ENCODE measurements at places on chromosomes 3 and 15. TPM values are rescaled to one million over a fixed set of nuclear protein-coding genes. Genes with fewer than 3 reads are reported as not detected.

DNA sequence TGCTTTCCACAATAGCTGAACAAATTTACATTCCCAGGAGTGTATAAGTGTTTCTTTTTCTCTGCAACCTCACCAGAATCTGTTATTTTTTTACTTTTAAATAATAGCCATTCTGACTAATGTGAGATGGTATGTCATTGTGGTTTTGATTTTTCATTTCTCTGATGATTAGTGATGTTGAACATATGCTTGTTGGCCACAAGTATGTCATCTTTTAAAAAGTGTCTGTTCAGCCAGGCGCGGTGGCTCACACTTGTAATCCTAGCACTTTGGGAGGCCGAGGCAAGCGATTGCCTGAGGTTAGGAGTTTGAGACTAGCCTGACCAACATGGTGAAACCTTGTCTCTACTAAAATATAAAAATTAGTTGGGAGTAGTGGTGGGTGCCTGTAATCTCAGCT lies 619.3 kb downstream of the SI start:
- DNase-seq = no peak

- peak; percentile 52 for DNase-seq
Observed at GRCh38 chr3:97910931-97911351, 61.3 kb downstream of the RIOX2 start.

DNA sequence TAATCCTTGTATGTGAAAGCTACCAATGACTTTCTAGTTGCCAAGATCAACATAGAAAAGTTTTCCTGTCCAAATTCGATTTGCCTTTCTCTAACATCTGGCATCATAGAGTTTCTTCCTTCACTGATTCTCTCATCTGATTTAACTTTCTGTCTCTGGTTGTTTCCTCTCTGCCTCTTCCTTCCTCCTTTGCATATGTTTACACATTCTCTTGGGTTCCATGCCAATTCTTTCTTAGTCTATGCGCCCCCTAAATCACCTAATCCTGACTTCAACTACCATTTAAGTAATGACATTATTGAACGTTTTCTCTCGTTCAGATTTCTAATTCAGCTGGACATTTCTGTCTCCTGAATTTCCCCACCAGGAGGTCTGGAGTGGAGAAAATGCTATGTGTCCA lies 561.9 kb upstream of the TGFBR2 start:
- DNase-seq = no peak

DNA sequence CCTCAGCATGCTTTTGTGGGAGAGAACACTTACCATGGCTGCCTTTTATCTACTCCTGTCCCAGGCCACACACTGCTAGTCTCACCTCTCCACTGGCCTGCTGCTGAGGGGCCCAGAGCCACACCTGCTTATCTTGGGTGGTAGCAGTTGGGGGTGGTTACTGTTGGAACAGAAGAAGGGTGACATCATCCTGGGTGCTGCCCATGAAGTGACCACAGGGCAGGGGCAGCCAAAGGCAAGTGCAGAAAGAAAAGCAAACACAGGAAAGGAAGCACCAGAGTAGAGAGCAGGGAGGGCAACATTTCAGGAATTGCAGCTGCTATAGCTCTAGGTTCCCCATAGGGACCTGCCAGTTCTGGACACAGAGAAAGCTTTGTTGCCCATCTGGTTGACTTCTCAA lies 345.2 kb downstream of the VPS13C start:
- no peak for DNase-seq

DNA sequence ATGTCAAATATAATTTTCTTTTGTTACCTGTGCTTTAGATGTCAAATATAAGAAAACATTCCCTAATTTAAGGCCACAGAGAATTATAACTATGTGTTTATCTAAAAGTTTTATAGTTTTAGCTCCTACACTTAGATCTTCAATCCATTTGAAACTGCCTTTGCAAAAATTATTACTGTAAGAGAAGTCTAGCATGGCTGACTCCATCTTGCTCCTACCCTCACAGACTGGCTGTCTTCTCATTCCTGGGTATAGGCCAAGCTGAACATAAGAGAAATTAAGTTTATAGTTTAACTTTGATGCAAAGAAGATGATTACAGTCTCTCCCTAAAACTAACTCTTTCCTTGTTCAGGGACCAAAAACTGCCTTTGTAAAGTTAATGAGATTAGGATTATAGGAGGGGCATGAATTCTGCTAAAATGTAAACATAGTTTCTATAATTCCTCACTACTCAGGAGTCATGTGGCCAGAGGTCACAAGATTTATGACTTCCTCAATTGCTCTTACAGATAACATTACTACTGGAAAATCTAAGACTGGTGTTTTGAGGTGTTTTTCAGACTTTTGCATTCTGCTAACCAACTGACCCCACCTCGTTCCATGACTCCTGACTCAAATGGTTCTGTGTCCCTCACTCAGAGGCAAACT lies 184.0 kb downstream of the BCHE start:
- no peak for DNase-seq

GRCh38 chr3:117518364-117518763 lies 808.8 kb downstream of the TUSC7 start:
- no peak for DNase-seq

DNA sequence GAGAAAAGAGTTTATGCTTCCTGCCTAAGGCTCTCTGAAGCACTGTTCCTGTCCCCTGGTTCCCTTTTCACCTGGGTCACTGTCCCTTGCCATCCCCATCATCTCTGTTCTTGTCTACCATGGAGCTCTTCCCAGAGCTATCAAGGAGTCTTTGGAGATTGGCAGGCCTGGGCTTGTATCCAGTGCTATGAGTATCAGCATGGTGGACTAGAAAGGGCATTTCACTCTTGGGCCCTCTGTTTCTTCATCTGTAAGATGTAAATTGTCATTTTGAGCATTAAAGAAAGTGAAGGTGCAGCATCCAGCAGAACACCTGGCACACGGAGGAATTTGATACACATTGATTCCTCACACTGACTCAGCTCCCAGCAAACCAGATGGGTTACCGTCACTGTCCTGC lies 388.2 kb downstream of the CACNA2D3 start:
- DNase-seq = no peak

DNA sequence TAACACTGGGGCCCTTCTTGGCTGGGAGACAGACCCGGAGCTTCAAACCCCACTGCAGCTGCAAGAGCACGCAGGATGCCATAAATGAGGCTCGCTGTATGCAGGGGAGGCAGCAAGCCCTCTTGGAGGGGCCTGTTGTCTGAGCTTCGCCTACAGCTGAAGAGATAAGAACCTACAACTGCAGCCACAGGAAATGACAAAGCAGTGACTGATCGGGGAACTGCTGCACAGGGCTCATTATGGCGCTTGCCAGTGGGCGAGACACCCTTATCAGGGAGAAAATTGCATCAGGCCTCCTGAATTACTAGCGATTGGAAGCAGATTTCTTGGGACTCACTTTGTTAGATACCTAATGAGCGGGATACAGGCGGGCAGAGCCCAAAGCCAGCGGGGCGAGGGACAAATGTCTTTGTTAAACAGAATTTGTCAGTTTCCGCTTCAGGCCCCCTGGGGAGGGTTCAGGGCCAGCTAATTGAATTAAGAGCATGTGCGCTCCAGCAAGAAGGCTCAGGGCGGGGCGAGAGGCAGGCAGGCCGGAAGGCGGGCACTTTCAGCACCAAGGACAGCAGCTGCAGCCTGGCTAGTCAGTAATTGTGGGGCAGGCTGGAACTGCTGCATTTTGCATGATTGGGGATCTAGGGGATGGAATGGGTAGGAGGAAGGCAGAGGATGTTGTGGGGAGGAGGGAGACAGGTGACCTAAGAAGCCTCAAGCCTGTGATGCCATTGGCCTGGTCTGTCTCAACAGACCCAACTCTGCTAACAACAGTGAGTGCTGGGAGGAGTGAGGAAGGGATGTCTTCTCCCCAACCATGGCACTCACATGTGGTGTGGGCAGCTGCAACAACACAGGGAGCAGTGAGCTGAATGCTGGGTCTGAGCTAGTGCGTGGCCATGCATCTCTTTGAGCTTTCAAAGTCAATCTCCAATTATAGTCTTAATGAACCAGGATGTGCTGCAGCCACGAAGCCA lies 55.3 kb downstream of the CCDC33 start:
- DNase-seq = peak; percentile 58

DNA sequence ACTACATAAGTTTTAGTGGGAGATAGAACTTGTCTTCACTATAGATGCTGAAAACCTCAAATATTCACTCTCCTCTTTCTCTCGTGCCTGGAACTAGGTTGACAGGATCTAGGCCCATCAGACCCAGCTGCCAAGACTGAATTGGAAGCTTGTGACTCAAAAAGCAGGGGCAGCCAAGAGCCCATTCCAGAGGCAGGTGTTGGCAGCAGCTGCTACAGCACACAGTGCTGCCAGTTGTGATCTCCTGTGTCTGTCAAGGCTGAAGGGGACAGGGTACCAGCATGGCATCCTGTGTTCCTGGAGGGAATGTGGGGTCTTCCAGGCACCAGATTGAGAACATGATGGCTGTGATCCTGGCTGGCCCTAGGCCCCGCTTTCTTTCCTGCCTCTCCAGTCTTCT lies 92.5 kb upstream of the MB21D2 start:
- no peak for DNase-seq

DNA sequence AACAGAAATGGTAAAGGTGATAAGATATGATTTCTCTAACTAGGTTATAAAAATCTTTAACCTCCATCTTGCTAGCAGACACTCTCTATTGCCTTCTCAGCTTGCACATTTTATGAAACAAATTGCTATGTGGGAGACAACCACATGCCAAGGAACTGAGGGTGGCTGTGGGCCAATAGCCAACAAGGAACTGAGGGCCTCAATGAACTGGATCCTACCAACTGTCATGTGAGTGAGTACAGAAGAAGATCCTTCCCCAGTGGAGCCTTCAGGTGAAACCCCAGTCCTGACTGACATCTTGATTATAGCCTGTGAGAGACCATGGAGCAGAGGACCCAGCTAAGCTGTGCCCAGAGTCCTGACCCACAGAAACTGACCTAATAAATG lies 129.2 kb upstream of the LRIG1 start:
- DNase-seq = no peak

GRCh38 chr3:88019024-88019423 lies 39.8 kb downstream of the CGGBP1 start:
- DNase-seq = no peak

GRCh38 chr3:71725271-71725991 lies at the start of gene EIF4E3:
Gene EIF4E3 (minus strand): TSS chr3:71725402. CDS start chr3:71725367, 35 bp downstream.
- DNase-seq = peak; percentile 33

DNA sequence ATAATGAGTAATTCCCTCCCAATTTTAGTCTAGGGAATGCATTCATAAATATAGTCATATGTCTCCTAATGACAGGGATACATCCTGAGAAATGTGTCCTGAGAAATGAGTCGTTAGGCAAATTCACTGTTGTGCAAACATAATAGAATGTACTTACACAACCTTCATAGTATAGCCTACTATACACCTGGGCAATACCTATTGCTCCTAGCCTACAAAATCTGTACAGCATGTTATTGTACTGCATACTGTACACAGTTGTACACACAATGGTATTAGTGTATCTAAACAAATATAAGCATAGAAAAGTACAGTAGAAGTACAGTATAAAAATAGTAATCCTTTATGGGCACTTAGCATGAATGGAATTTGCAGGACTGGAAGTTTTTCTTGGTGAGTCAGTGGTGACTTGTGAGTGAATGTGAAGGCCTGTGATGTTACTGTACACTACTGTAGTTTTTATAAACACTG lies 6.6 kb downstream of the DTWD1 start:
- DNase-seq = no peak

DNA sequence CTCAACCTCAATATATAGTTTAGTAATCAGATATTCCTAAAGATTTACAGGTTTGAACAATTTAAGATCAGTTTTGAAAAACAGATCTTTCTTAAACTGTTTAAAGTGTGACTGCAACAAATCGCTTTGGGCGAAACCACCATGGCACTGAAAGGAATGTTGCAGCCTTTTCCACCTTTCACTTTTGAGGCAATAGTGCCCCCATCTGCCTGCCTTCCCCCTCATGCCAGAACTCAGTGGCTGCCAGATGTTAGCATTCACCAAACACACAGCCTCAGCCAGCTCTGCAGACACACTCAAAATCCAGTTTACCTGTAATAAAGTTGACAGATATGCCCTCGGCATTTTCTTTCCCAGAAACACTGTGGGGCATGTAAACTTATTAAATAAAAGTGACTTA lies 3.3 kb downstream of the LYSMD4 start:
- no peak for DNase-seq

GRCh38 chr3:175430983-175431773 lies 572.0 kb downstream of the NAALADL2 start:
- DNase-seq = no peak

GRCh38 chr3:191296041-191296541 lies 33.1 kb upstream of the CCDC50 start:
- no peak for DNase-seq

DNA sequence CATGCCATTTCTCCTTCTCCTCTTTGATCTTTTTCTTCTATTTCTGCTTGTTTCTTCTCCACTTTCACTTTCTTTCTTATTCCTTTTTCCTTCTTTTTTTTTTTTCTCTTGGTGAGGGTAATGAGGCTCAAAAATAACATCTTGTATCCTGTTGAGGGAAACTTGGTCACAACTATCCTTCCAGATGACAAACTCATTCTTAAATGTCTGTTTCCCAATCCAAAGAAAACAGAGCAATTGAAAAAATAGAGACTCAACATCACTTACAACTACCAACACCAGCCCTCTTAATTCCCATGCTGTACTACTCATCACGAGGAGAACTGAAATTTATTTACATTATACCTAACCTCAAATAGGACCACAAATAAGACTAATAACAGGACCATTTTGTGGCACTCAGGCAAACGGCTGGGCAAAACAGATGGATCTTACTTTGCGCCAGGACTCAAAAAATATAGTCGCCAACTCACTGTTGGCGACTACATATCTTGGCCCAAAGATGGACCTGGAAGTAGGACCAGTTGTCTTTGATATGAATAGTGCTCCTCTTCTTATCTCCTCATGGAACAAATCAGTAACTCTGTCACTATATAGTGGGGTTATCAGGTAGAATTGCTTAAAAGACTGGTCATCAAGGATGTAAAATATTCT lies 343.9 kb downstream of the ZBTB20 start:
- no peak for DNase-seq

DNA sequence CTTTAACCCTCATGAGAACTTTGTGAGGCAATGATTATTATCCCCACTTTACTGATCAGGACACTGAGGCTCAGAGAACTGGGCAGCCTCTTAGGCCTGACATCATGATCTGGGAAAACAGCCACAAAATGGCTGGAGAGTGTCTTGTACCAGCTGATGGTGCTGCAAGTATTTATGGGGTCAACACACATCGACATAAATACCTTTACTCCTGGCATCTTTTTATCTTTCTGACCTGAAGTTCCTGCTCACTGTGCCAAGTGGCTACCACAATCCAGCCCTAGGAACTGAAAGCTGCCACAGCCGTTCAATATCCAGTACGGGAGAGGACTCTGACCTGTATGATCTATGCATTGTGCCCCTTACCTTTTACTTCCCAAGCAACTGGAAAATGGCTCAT lies 29.2 kb upstream of the MUC13 start:
- no peak for DNase-seq

Gene OSBPL10
- polyA plus RNA-seq = 0.15 TPM

Gene C3orf20
- 0.05 TPM for polyA plus RNA-seq

Gene MAPKAPK3
- polyA plus RNA-seq = 53.4 TPM

Gene DUOX2
- polyA plus RNA-seq = not detected

Gene SH2D7
- not detected for polyA plus RNA-seq

Gene GOLGA8R
- polyA plus RNA-seq = 0.11 TPM

All from naive thymus-derived CD4-positive, alpha-beta T cell (primary cell).